Stimulated activated naive CD8-positive, alpha-beta T cell treated with anti-CD3 and anti-CD28 coated beads, Interleukin-15, amount 100 ng/mL, for 72 hours (primary cell): ENCODE measurements at places on chromosomes 5 and 9.

- DNase-seq, result no peak
These were observed 36.6 kb upstream of the SPTLC1 start for GRCh38 chr9:92151691-92152393.

GRCh38 chr9:81082221-81082620 lies 607.1 kb downstream of the TLE1 start:
- no peak for DNase-seq

DNA sequence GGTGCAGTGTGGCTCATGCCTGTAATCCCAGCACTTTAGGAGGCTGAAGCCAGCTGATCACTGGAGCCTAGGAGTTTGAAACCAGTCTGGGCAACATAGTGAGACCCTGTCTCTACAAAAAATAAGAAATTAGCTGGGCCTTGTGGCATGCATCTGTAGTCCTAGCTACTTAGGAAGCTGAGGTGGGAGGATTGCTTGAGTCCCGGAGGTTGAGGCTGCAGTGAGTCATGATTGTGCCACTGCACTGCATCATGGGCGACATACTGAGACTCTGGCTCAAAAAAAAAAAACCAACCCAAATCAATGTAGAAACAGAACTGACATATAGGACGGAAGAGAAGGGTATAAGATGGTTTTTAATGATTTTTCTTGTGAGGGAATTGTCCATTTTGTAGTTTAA lies 27.7 kb downstream of the G3BP1 start:
- no peak for DNase-seq

DNA sequence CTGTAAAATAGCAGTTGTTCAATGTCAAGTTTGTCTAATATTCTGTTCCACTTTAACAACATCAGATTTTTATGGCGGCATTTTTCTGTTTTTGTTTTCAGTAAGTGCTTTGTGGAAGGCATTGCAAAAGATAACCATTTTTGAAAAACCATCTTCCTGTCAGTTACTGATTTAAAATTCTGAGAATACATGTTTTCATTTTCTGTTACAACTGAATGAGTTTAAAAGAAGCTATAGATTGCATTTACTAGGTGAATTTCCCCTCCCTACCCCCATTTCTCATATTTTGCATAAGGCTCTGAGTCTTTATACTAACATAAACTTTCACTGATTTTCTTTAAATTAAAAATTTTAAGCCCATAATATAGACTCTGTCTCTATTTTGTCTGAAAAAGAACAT lies 4.6 kb upstream of the ERAP2 start:
- DNase-seq, result no peak

GRCh38 chr5:177336112-177336511 lies 15.4 kb downstream of the LMAN2 start:
- peak; percentile 56 for DNase-seq

DNA sequence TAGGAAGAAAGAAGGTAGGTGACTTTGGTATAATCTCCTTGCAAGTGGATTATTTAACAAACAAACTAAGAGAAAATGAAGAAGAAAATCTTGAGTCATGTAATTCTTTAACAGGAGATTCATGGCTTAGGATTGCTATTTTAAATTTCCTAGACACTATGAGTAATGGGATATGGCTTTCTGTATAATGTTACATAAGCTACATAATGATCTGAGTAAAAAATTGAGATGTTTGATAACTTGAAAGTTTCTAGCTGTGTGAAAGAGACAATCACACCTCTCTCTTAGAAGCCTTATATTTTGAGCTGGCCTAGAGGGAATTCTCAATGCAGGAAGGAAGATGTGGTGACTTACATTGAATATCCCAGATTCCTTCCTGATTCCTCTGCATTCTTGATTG lies 92.5 kb downstream of the CDH9 start:
- no peak for DNase-seq
